D341Med (cell line): ENCODE measurements at places on chromosomes 2 and 18.

DNA sequence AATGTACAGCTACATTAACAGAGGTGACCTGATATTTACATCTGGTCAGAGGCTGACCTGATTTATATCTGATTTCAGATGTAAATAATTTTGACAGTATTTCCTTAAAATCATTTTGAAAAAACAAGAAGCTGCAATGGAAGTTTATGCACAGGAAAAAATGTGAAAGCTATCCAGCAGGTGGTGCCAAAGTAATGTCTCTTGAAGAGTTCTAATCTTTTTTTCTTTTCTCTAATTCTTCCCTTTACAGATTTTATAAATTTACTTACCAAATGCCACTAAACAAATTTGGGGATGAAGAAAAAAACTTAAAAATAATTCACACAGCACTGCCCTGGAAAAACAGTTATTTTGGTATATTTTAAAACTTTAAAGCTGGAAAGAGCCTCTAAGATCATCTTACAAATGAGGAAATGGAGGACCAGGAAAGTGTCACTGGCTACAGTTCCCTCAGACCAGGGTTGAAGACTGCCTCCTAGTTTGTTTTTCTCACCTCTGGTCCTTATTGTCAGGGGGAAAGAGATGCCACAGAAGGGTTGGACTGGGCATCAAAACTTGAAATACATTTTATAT is 16.4 kb upstream of the FBLN7 start:
- DNase-seq: peak; percentile 29

- DNase-seq: no peak
These were observed 83.1 kb downstream of the HS6ST1 start for GRCh38 chr2:128235581-128235980.

DNA sequence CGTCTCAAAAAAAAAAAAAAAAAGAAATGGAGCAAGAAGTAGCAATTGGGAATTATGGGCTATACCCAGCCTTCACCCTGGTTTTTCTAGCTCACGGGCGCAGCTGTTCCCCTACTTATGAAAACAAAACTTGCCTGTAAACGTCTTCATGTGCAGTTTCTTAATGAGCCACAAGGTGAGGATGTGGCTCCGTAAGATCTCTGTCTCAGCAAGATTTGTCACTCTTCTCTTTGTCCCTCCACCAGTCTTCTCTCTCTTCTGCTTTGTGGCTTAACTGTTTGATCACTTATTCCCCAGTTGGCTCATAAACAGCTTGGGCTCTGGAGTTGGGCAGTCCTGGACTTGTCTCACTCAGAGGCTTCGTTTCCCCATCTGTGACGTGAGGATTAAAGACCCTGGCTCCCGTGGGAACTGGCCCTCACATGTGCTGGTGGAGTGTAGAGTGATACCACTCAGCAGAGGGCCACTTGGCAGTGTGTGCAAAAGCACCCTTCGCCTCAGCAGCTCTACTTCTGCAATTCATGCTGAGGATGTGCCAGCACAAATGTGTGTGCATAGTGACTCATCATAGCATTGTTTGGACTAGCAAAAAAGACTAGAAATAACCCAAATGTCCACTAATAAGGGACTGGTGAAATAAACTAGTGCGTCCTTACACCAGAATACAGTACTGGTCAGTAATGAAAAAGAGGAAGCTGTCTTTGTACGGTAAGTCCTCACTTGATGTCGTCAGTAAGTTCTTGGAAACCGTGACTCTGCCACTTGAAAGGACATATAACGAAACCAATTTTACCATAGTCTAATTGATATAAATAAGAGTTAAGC is 8.7 kb downstream of the CEP68 start:
- peak; percentile 76 for DNase-seq

GRCh38 chr2:96963316-96963715 is 23.1 kb downstream of the FAM178B start:
- peak; percentile 6 for DNase-seq

- DNase-seq: no peak
These were observed 6.8 kb upstream of the SNTG2 start for GRCh38 chr2:943821-944220.

DNA sequence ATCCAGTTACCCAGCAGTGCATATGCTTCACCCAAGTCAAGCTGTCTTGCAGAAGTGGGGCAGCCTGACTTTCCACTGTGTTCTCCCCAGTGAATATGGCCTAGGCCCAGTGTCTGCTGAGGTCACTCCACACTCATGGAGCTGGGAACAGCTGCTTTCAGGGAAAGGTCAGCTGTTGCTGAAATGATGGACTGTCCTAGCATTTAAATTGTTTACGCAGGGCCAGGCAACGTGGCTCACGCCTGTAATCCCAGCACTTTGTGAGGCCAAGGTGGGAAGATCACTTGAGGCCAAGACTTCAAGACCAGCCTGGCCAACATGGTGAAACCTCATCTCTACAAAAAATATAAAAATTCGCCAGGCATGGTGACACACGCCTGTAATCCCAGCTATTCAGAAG is 86.5 kb downstream of the LIPG start:
- no peak for DNase-seq

DNA sequence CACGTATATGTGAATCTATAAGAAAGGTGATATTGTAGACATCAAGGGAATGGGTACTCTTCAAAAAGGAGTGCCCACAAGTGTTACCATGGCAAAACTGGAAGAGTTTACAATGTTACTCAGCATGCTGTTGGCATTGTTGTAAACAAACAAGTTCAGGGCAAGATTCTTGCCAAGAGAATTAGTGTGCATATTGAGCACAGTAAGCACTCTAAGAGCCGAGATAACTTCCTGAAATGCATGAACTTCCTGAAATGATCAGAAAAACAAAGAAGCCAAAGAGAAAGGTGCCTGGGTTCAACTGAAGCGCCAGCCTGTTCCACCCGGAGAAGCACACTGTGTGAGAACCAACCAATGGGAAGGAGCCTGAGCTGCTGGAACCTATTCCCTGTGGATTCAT is 101.0 kb downstream of the HS6ST1 start:
- DNase-seq: no peak

DNA sequence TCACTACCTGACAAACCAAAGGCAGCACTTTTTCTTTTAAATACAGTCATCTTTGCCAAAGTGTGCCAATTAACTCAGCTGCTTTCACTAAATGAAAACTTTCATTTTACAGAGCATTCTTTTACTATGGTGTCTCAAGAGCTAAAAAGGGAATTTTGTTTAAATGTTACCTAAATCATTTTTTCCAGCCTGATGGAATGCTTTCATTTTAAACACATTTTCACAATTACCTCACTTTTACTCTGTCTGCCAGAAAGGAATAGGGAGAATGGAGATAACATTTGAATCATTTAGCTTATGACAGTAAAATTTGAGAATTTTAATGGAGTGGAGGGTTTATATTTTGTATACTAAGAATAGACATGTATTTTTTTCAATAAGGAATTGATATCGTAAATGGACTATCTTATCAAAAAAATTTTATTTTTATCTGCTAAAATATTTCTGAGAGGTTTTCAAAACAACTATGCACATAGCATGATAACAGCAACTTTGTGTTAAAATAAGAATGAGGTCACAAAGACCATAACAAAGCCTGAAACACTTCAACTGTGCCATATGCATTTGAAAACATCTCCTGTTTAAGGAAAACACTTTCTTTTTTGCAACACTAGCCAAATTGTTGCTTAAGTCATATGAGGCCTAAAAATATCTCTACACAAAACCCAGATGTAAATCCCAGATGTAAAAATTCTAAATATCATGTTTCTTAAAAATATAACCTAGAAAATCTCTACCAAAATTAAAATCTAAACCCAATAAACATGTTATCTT is 769.9 kb upstream of the FSHR start:
- DNase-seq: no peak

GRCh38 chr2:85853499-85854165 is 35.2 kb downstream of the ST3GAL5 start:
- DNase-seq: no peak

- DNase-seq: no peak
These were observed 11.3 kb downstream of the STK17B start for GRCh38 chr2:196160101-196160500.

DNA sequence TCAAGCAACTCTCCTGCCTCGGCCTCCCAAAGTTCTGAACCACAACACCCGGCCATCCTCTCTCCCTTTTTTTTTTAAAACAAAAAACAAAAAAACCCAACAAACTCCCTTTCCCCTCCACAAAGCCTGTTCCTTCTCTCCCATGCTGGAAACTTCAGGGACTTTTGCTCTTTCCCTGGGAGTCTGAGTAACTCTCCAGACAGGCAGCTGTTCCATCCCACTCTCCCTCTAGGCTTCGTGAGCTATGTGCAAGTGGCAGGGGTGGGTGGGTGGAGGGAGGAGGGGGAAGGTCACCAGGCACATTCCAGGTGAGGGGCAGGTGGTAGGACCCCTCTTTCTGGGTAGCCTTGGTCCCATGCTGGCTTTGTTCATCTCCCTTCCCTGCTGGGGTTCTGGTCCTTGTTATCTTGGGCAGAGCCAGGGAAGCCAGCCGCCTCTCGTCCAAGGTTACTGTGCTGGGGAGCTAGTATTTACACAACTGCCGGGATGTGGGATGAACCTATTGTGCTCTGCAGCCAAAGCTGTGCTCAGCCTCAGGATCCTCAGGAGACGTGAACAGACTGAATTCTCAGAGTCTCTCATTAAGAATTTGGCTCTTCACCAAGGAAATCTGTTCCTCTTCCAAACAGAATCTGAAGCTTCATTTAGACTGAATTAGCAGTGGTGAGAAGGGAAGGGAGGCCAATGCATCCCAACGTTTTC is 106.9 kb downstream of the LIPG start:
- no peak for DNase-seq

- no peak for DNase-seq
These were observed 19.5 kb upstream of the CXXC1 start for GRCh38 chr18:50306944-50307343.

DNA sequence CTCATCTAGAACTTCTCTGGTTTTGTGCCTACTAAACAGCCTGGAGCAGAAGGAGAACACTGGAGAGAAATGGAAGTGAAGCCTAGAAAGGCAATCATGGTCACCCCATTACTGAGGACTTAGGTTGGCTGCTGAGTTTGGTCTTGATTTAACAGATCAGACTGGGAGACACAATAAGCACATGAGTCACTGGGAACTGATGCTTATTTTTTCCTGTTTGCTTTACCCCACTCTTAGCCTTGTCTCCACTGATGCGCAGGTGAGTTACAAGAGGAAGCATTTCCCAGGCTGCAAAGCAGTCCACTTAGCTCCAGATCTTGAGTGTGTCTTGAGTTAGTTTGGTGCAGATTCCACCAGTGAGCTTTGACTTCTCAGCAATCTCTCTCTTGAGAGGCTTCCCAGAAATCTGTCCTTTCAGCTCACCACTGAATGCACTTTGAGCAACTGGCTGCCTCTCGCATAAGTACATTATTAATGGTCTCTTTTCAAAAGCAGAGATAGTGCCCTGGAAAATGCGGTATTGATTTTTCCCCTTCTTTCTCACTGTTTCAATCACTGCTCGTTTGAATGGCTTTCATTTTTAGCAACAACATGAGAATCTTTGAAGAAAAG is 390.2 kb upstream of the SETBP1 start:
- no peak for DNase-seq

DNA sequence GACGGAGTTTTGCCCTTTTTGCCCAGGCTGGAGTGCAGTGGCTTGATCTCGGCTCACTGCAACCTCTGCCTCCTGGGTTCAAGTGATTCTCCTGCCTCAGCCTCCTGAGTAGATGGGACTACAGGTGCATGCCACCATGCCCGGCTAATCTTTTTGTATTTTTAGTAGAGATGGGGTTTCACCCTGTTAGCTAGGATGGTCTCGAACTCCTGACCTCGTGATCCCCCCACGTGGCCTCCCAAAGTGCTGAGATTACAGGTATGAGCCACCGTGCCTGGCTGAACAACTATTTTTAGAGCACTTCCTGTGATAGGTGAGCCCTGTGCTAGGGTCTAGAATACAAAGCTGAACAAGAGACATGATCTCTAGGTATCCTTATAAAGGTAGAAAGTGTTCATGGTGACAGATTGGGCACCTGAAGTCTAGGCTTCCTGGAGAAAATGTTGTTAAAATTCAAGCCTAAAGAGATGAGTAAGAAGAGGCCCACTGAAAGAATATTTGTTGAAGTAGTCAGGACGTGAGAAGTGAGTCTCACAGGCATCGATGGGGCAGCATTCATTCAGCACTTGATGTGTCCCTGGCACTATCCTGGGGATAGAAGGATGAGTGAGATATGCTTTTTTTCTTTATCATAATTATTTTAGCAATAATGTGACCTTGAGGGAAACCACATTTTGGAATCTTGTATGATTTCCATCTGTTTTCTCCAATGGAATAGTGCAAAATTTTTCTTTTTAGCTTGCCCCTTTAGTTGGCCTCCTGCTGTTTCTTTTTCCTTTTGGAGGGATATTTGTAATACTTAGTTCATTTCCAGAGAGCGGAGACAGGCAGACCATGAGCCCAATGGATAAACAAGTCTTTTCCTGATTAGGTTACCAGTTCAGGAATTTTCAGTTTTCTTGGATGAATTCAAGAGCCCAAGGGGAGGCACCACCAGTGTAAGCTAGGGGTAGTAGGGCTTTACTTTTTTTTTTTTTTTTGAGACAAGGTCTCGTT is 5.1 kb downstream of the ZNF236 start:
- no peak for DNase-seq

- no peak for DNase-seq
These were observed 24.4 kb upstream of the CATIP start for GRCh38 chr2:218332288-218332687.

- no peak for DNase-seq
These were observed 110.7 kb downstream of the NFATC1 start for GRCh38 chr18:79506191-79507075.

DNA sequence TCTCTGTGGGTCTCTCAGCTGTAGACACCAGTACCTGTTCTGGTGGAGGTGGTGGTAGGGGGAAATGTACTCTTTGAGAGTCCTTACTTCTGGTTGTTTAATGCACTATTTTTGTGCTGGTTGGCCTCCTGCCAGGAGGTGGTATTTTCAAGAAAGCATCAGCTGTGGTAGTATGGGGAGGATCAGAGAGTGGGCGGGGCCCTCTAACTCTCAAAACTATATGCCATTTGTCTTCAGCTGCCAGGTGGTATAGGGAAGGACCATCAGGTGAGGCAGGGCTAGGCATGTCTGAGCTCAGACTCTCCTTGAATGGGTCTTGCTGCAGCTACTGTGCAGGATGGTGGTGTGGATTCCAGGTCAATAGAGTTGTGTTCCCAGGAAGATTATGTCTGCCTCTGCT is 1100.8 kb downstream of the CNTNAP5 start:
- DNase-seq: no peak

GRCh38 chr18:29007986-29008654 is 831.2 kb upstream of the CDH2 start:
- DNase-seq: no peak

DNA sequence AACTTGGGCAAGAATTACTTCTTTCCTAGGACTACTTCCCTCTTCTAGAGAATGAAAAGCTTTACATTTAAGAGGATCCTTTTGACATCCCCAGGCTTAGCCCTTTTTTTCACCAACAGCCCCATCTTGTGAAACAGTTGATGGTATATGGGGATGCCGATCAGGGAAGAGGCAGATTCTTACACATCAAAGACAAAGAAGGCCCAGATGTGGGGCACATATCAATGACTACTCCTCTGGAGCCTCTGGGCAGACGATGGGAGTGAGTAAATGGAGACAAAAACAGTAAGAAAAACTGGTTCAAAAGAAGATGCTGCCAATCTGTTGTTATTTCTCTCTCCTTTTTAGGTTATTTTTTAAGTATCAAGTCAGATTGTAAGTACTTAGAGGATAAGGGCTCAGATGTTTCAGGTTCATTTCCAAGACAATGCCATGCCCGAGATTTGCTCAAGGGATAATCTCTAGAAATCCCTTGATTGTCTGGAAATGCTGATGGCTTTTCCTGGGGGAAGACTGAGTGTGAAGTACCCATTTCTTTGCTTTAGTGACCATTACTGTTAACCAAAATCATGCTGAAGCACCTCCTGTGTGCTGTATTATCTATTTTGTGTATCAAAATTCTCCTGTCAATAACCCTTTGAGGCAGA is 117.5 kb downstream of the EPHA4 start:
- peak; percentile 43 for DNase-seq

GRCh38 chr2:69652206-69652605 is 8.7 kb upstream of the AAK1 start:
- DNase-seq: no peak
